ENCODE measurements at places on chromosomes 7 and 10.

GRCh38 chr7:24840563-24840962 is 83.3 kb upstream of the GSDME start:
- H3K27me3 ChIP-seq = no peaks in the 10 kb centered on the region
- H3K4me1 ChIP-seq = peaks cover 37% of the 10 kb centered on the region
- DNase-seq = no peak
- H3K4me3 ChIP-seq = no peak overlapping the region
- H3K36me3 ChIP-seq = peaks cover 29% of the 10 kb centered on the region

DNA sequence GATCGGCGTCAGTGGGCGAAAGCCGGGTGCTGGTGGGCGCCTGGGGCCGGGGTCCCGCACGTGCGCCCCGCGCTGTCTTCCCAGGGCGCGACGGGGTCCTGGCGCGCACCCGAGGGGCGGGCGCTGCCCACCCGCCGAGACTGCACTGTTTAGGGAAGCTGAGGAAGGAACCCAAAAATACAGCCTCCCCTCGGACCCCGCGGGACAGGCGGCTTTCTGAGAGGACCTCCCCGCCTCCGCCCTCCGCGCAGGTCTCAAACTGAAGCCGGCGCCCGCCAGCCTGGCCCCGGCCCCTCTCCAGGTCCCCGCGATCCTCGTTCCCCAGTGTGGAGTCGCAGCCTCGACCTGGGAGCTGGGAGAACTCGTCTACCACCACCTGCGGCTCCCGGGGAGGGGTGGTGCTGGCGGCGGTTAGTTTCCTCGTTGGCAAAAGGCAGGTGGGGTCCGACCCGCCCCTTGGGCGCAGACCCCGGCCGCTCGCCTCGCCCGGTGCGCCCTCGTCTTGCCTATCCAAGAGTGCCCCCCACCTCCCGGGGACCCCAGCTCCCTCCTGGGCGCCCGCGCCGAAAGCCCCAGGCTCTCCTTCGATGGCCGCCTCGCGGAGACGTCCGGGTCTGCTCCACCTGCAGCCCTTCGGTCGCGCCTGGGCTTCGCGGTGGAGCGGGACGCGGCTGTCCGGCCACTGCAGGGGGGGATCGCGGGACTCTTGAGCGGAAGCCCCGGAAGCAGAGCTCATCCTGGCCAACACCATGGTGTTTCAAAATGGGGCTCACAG is 1.1 kb downstream of the EGFR start:
- H3K27ac ChIP-seq = peak overlapping the region; percentile 79
- peaks cover 53% of the 10 kb centered on the region for H3K4me1 ChIP-seq
- DNase-seq = no peak
- peak overlapping the region; percentile 89 for H3K4me3 ChIP-seq

GRCh38 chr7:148042935-148043631 is 547.5 kb upstream of the C7orf33 start:
- H3K27me3 ChIP-seq = no peaks in the 10 kb centered on the region
- no peak for DNase-seq
- H3K27ac ChIP-seq = no peak overlapping the region
- H3K4me3 ChIP-seq = no peak overlapping the region

- peak; percentile 35 for DNase-seq
- peaks cover 49% of the 10 kb centered on the region for H3K36me3 ChIP-seq
- no peak overlapping the region for H3K27ac ChIP-seq
- no peaks in the 10 kb centered on the region for H3K4me1 ChIP-seq
Observed at GRCh38 chr10:127117125-127117524, 79.3 kb downstream of the INSYN2A start.

GRCh38 chr10:127012769-127013152 is 107.5 kb downstream of the DOCK1 start:
- no peak overlapping the region for H3K4me3 ChIP-seq
- no peaks in the 10 kb centered on the region for H3K27me3 ChIP-seq
- no peak for DNase-seq
- peaks cover 29% of the 10 kb centered on the region for H3K36me3 ChIP-seq
- peaks cover 9% of the 10 kb centered on the region for H3K4me1 ChIP-seq

DNA sequence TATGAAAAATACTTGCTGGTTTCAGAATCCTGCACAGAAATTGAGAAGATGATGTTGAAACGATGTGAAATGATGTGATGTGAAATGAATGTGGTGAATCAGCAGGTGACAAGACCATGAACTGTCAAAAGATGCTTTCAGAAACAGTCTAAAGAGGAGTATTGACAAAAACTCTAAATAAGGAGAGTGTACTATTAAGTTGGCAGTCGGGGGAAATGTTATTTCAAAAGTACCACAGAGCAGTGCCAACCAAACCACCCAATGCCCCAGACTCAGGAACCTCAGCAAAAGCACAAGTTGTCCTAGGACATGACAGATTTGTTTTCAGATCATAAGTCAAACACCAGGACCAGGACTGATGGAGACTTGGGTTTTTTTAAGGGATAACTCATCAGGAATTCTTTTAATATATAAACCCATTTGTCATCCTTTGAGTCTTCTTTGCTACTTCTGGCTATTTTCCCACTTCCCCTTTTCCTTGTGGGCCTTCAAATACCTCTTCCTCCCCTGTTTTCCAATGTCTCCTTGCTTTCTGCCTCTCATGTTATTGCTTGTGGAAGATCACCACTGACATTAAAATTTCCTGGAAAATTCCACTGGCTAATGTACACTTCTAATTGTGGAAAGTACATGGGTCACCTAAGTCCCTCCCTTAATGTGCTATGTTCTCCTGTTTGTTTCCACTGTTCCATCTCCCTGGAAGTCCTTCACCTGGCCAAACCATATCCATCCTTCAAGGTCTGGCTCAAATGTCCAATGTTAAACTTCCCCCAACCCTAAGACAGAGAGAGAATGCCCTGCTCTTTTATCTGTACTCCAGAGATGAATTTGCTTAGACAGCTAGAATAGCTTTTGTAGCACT is 10.2 kb upstream of the PPP1R3C start:
- no peaks in the 10 kb centered on the region for H3K27me3 ChIP-seq
- peaks cover 45% of the 10 kb centered on the region for H3K4me1 ChIP-seq
- H3K4me3 ChIP-seq = no peak overlapping the region
- peaks cover 17% of the 10 kb centered on the region for H3K36me3 ChIP-seq

DNA sequence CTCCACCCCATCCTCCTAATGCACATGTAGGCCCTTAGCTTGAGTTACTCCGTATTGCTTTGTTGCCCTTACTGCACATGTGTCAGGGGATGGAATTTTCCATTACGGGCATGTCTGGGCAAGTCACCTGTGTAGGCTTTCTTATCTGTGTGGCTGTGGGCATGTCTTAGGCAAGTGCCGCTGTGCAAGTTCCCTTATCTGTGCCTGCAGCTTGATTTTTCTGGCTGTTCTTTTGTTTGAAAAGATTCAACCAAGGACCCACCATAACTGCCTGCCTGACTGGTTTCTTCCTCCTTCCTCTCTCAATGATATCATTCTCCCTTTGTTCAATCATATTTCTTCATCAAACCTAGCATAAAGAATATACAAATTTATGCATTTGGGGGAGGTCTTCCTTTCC is 88.5 kb downstream of the AKR1D1 start:
- H3K27ac ChIP-seq = no peak overlapping the region
- H3K4me1 ChIP-seq = no peaks in the 10 kb centered on the region
- peaks cover 4% of the 10 kb centered on the region for H3K27me3 ChIP-seq
- peaks cover 14% of the 10 kb centered on the region for H3K36me3 ChIP-seq
- H3K4me3 ChIP-seq = no peak overlapping the region

DNA sequence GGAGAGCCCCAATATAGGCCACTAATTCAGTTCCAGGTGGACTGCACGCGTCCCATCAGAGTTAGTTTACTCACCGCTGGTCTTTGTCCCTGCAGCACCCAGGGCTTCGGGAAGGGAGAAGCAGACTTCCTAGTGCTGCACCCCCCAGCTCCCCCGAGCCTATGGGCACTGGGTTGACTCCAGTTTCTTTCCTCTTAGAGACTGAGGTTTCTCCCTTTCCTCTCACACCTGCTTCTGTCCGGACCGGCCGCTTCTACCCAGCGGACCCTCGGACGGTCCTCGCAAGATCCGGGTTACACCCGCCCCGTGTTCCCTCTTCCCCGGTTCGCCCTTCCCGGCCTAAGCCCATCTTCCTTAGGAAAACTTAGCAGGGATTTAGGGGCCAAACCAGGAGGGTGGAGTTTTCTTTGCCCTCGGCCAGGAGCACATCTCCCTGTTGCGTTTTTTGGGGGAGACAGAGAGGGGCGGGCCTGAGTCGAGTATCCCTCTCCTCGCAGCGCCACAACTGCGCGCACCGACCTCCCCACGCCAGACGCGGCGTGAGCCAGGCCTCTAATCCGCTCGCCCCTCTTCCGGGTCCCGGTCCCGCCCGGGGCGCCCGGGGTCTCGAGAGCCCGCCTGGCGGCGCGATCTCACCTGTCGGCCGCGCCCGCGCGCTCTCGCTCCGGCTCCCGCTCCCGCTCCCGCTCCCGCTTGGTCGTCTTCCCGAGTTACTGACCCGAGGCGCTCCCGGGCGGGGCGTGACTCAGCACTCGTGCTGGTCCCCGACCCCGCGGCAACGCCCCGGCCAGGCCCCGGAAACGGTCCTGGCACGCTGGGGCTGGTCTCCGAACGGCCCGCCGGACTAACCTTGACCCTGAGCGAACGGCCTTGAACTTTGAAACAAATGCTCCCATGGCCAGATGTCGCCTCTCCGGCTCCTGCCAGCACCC is at the start of gene AIFM2:
TSS of gene AIFM2 (minus strand) at position 728 of the 932 bp plus-strand sequence. CDS start 8,741 bp downstream, outside the sequence.
- peaks cover 32% of the 10 kb centered on the region for H3K4me1 ChIP-seq
- H3K27me3 ChIP-seq = no peaks in the 10 kb centered on the region
- DNase-seq = peak; percentile 45
- peak within 1 kb of the TSS; percentile 86 for H3K27ac ChIP-seq
- H3K4me3 ChIP-seq = peak within 1 kb of the TSS; percentile 89

- H3K27ac ChIP-seq = no peak overlapping the region
- H3K4me3 ChIP-seq = no peak overlapping the region
- H3K4me1 ChIP-seq = peaks cover 20% of the 10 kb centered on the region
- no peaks in the 10 kb centered on the region for H3K36me3 ChIP-seq
- DNase-seq = no peak
- H3K27me3 ChIP-seq = no peaks in the 10 kb centered on the region
Observed at GRCh38 chr10:119225083-119225658, 17.8 kb downstream of the GRK5 start.

- H3K36me3 ChIP-seq = 0 out of 2 replicates have a peak, but pooled peaks cover 4% of the 10 kb centered on the region
- H3K4me1 ChIP-seq = peaks cover 14% of the 10 kb centered on the region
- peaks cover 42% of the 10 kb centered on the region for H3K27me3 ChIP-seq
- no peak for DNase-seq
- H3K4me3 ChIP-seq = no peak overlapping the region
Observed at GRCh38 chr7:73345538-73345937, 17.6 kb downstream of the FKBP6 start.

DNA sequence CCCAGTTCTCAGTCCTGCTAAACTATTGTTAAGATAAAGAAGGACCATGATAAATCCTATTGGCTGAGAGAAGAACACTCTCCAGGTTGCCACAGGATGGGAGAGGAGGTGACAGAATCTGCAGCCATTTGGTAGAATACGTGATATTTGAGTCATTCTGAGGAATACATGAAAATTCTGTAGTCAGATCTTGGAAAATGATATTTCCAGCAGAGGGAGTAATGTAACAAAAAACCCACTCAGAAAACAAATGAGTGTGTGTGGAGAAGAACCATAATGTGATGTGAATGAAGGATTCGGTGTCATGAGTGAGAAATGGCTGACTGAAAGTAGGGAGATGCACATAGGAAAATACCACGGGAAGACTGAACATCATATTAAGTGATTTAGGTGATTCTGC is 128.5 kb upstream of the PFKP start:
- no peak overlapping the region for H3K27ac ChIP-seq
- H3K4me1 ChIP-seq = peaks cover under 1% of the 10 kb centered on the region
- no peak overlapping the region for H3K4me3 ChIP-seq

GRCh38 chr10:112393341-112393740 is 19.4 kb downstream of the ACSL5 start:
- no peak overlapping the region for H3K27ac ChIP-seq
- peaks cover 20% of the 10 kb centered on the region for H3K4me1 ChIP-seq
- no peak overlapping the region for H3K4me3 ChIP-seq
- no peaks in the 10 kb centered on the region for H3K36me3 ChIP-seq

DNA sequence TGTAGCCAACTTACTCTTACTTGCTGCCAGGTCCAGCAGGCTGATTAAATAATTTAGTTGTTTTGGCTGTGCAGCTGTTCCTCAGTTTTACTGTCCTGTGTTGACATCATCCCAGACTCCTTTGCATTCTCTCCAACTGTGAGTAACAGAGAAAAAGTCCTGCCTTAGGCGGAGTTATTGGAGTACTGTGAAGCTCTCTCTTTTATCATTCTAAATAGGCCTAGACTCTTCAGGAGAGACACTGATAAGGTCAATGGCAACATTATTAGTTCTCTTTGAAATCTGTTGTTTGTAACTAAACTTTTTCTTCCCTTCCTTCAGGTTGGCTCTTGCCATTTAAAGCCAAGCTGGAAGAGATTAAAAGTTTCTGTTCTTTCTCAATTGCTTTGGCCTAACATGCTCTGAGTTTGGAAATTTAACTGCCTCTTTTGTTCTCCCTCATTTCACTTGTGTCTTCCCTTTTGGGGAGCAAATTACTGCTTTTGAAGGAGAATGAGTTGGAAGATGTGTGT is 215.7 kb upstream of the CSTF2T start:
- peaks cover 11% of the 10 kb centered on the region for H3K4me1 ChIP-seq
- no peaks in the 10 kb centered on the region for H3K36me3 ChIP-seq
- peaks cover 3% of the 10 kb centered on the region for H3K27me3 ChIP-seq
- DNase-seq = no peak

GRCh38 chr7:35676211-35676610 is 18.7 kb downstream of the HERPUD2 start:
- H3K27ac ChIP-seq = no peak overlapping the region
- H3K36me3 ChIP-seq = no peaks in the 10 kb centered on the region
- peaks cover 20% of the 10 kb centered on the region for H3K4me1 ChIP-seq
- no peak for DNase-seq

- H3K4me1 ChIP-seq = peaks cover 13% of the 10 kb centered on the region
- no peak overlapping the region for H3K4me3 ChIP-seq
- H3K27ac ChIP-seq = no peak overlapping the region
- no peak for DNase-seq
- H3K36me3 ChIP-seq = peaks cover 33% of the 10 kb centered on the region
- H3K27me3 ChIP-seq = peaks cover 10% of the 10 kb centered on the region
Observed at GRCh38 chr10:132727411-132727810, 58.5 kb downstream of the NKX6-2 start.

DNA sequence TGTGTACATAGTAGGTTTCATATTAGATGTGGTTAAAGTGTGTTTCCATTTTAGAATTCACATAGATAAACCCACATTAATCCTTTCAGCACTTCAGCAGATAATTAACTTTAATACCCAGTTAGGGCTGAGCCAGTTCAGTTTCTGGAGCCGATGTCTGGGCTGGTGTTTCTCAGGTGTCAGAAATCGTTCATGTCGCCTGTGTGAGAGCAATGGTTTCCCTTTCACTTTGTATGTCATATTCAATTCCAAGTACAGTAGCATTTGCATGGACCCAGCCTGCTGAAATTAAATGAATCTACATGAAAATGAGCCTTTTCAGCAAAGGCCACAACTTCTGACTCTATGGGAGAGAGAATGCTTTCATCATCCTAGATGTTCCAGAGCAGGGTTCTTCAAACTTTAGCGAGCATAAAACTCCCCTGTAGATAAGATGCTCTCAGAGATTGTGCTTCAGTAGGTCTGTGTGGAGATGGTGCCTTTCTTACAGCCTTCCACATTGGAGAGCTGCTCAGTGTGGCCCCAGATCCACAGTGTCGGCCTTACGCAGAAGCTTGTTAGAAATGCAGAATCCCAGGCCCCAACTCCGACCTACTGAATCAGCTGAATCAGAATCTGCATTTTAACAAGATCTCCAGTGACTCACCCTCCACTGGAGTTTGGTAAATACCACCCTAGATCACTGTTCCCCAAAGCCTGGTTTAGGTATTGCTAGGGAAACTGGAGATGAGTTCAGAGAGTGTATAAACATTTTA is 19.6 kb downstream of the WIPF3 start:
- no peak overlapping the region for H3K4me3 ChIP-seq
- no peaks in the 10 kb centered on the region for H3K4me1 ChIP-seq
- H3K36me3 ChIP-seq = no peaks in the 10 kb centered on the region

- peaks cover 13% of the 10 kb centered on the region for H3K27me3 ChIP-seq
- no peak for DNase-seq
- H3K4me1 ChIP-seq = no peaks in the 10 kb centered on the region
Observed at GRCh38 chr10:89810908-89811525, 109.6 kb downstream of the KIF20B start.

Measured in HFFc6 (cell line).